WTC11 (cell line): ENCODE measurements at places on chromosomes 6 and 20. TPM values are rescaled to one million over a fixed set of nuclear protein-coding genes. Genes with fewer than 3 reads are reported as not detected.

PPP1R14C gene
- 0.66 to 1.1 TPM (median 0.80 TPM) in 3 replicates for total RNA-seq

DNA sequence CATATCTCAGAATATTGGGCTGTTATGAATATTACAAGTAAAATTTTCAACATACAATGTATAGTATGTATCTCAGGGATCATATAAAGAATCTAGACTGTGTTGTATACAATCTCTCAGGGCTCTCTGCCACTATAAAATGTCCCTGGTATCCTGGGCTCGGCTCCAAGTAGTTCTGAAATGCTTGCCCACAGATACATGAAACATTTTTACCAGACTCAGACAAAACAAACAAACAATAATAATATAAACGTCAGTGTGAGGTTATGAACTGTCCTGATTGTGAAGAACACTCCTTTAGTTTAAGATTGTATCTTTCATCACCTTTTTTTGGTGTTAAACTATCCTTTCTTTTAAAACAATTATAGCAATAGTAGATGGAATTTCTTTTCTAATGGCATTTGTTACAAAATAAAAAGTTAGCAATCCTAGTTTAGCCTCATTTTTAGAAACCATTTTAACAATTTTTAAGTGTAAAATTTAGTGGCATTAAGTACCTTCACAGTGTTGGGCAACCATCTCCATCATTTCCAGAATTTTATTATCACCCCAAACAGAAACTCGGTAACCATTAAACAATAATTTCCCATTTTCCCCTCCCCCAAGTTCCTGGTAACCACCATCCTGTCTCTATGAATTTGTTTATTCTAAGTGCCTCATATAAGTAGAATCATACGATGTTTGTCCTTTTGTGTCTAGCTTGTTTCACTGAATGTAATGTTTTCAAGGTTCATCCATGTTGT is 17.4 kb upstream of the LY86 start:
- 0 out of 2 replicates have a peak, but pooled peaks cover 3% of the 10 kb centered on the region for H3K36me3 ChIP-seq
- no peak overlapping the region for H3K27ac ChIP-seq
- H3K27me3 ChIP-seq, result peaks cover 4% of the 10 kb centered on the region; the same call in 1 of the 2 replicates
- DNase-seq, result no peak

GRCh38 chr6:100657678-100658330 is 193.1 kb upstream of the SIM1 start:
- DNase-seq, result no peak
- peaks cover 4% of the 10 kb centered on the region for H3K36me3 ChIP-seq
- peaks cover 18% of the 10 kb centered on the region for H3K4me1 ChIP-seq
- H3K4me3 ChIP-seq, result no peak overlapping the region
- H3K27ac ChIP-seq, result peak overlapping the region; percentile 63; the same call in 1 of the 2 replicates

DNA sequence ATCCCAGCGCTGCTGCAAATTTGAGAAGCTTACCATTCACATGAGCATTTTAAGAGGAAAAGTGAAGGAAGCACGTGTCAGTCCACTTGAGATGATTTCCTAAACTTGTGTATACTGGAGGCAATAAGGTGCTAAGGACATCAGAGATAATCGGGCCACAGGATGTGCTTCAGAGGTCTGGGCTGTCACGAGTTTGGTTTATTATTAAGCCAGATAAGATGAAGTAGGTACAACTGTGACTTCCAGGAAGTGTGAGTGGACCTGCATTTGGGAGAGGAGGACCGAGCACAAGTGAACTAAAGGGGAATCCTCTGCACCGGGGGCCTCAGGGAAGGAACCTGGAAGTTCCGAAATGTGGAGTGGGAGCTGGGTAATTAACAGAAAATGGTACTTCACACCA is 1.4 kb downstream of the SAMD5 start:
- H3K27ac ChIP-seq, result no peak overlapping the region
- H3K4me3 ChIP-seq, result peak overlapping the region; percentile 70
- peaks cover 11% of the 10 kb centered on the region for H3K4me1 ChIP-seq
- H3K36me3 ChIP-seq, result no peaks in the 10 kb centered on the region
- no peak for DNase-seq

- no peak for DNase-seq
- no peak overlapping the region for H3K27ac ChIP-seq
Measured at GRCh38 chr6:2103765-2104523, 141.5 kb downstream of the GMDS start.

COX4I2 gene
- 0.44 TPM in 1 of 3 replicates, not detected in the others for total RNA-seq

DNA sequence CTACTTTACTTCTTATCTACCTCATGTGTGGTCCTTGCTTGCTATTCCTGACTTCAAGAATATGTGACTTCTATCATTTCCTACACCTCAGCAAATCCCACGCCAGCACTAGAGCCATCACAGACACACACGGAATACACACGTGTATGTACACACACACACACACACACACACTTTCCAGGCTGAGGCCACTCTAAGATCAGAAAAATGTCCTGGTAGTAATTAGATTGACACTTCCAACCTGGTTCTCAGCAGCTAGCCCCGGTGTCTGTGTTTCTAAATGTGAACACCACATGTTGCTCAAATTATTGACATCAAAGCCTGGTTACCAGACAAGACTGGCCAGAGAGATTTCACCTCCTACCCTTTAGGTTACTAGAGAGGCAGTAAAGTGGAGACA is 54.1 kb upstream of the SASH1 start:
- H3K27ac ChIP-seq, result no peak overlapping the region
- no peak overlapping the region for H3K4me3 ChIP-seq
- no peaks in the 10 kb centered on the region for H3K27me3 ChIP-seq
- H3K4me1 ChIP-seq, result peaks cover 8% of the 10 kb centered on the region

DNA sequence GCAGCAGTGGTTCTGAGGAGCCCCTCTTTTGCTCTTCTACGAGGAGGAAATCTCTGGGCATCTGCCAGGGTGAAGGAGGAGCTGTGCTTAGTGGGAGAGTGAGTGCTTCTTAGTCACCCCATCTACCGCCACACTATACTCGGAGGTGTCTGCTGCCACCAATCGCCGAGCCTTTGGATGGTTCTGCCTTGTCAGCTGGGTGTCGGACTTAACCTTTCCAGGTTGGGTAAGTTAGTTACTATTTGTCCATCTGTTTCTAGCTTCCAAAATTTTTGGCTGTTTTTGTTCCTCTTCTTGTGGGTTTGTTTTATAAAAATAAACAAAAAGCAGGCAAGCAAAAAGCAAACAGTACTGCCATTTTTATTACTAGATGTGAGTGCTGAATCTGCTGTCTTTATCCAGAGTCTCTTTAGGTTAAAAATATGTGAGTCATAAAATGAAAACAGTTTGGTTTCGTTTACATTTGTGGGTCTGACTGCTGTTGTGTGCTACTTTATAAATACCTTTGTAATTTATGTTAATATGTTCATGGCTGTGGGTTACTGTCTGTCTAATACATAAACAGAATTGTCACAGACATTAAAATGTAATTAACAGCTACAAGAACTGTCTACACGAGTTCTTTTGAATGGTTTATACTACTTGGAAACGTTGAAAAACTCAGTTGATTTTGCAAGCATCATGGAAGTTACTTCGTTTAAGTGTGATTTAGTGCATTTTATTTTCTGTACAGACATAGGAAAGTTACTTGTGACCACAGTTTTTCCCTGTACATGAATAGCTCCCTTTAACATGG is 89.2 kb downstream of the ARID1B start:
- no peak for DNase-seq
- peaks cover 88% of the 10 kb centered on the region for H3K4me1 ChIP-seq

PDCD2 gene
- 112 to 132 TPM (median 113 TPM) in 3 replicates for total RNA-seq

DNA sequence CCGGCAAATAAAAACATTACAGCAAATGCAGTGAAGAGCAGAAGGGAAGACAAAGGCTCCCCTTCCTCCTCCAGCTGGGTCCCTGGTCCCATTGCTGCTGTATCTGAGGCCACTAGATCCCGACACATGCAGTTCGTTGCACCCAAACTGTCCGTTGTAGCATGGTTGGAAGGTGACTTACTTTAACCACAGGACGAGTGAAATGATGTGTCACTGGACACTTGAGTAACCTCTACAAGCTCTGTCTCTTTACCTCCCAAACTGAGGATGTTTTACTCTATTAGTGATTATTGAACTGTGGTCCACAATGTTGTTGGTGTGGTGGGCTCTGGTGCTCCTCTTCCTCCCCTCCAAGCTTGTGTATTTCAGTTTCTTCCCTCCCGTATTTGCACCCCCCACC is 46.2 kb upstream of the ARMH2 start:
- H3K4me1 ChIP-seq, result peaks cover 6% of the 10 kb centered on the region; the same call in 1 of the 2 replicates
- peaks cover 21% of the 10 kb centered on the region for H3K36me3 ChIP-seq
- no peaks in the 10 kb centered on the region for H3K27me3 ChIP-seq
- no peak for DNase-seq
- no peak overlapping the region for H3K27ac ChIP-seq

- no peak for DNase-seq
- H3K27me3 ChIP-seq, result no peaks in the 10 kb centered on the region
- H3K4me3 ChIP-seq, result no peak overlapping the region
- H3K27ac ChIP-seq, result no peak overlapping the region
- H3K4me1 ChIP-seq, result peaks cover 13% of the 10 kb centered on the region
Measured at GRCh38 chr20:6708010-6708409, 59.5 kb upstream of the BMP2 start.

- no peak overlapping the region for H3K4me3 ChIP-seq
- H3K4me1 ChIP-seq, result peaks cover 22% of the 10 kb centered on the region
Measured at GRCh38 chr20:20022498-20022897, 5.3 kb downstream of the NAA20 start.

WFDC5 gene
- not detected in 3 replicates for total RNA-seq

DNA sequence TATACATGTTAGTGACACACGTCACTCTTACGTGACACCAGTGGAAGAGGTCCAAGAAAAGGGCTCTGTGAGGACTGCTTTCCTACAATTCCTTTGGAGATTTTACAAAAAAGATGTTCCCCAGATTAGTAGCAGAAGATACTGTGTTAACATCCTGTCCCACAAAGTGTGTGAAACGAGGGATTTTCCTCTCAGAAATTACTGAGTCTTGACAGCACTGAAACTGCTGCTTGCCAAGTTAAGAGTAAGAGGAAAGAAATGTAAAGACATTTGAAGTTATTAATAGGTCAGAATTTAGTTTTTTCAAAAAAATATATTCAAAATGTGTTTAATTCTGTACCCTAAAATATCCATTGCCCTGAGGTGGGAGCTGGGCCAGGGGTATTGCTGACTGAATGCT is 58.8 kb upstream of the MAP7 start:
- peaks cover 54% of the 10 kb centered on the region for H3K4me1 ChIP-seq
- peak overlapping the region; percentile 35; the same call in 1 of the 2 replicates for H3K27ac ChIP-seq
- no peak overlapping the region for H3K4me3 ChIP-seq
- H3K27me3 ChIP-seq, result no peaks in the 10 kb centered on the region
- H3K36me3 ChIP-seq, result no peaks in the 10 kb centered on the region
- no peak for DNase-seq

- H3K4me1 ChIP-seq, result no peaks in the 10 kb centered on the region
- H3K4me3 ChIP-seq, result no peak overlapping the region
- no peak overlapping the region for H3K27ac ChIP-seq
- no peaks in the 10 kb centered on the region for H3K27me3 ChIP-seq
- H3K36me3 ChIP-seq, result peaks cover 42% of the 10 kb centered on the region
Measured at GRCh38 chr6:56638760-56639159, 3.9 kb downstream of the DST start.

XKR7 gene
- total RNA-seq, result 2.3 to 2.6 TPM (median 2.5 TPM) in 3 replicates

TRIM26 gene
- 27.7 to 33.0 TPM (median 30.5 TPM) in 3 replicates for total RNA-seq

PAX1 gene
- total RNA-seq, result not detected in 3 replicates

DNA sequence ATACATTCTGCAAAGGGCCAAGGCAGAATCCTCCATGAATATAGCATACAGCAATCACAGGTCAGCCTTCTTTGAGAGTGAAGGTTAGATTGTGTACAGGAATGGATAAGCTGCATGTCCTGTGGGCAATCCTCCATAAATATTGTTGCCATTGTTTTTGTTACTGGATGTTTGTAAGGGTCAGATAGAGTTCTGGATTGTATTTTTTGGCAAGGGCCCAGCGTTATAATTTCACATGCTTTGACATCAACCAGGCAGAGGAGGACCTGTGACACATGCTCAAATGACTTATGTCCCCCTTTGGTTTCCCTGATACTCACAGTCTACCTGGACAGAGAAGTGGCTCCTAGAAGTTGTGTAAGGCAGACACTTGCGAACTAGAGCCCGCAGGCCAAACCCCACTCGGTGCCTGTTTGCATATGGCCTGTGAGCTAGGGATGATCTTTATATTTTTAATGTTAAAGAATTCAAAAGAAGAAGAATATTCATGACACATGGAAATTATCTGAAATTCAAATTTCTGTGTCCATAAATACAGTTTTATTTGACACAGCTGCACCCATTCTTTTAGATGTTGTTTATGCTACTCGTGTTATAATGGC is 5.4 kb downstream of the LY86 start:
- peaks cover 3% of the 10 kb centered on the region; the same call in 1 of the 2 replicates for H3K27me3 ChIP-seq
- H3K27ac ChIP-seq, result no peak overlapping the region
- peaks cover 13% of the 10 kb centered on the region for H3K4me1 ChIP-seq
- H3K36me3 ChIP-seq, result no peaks in the 10 kb centered on the region
- H3K4me3 ChIP-seq, result no peak overlapping the region

DNA sequence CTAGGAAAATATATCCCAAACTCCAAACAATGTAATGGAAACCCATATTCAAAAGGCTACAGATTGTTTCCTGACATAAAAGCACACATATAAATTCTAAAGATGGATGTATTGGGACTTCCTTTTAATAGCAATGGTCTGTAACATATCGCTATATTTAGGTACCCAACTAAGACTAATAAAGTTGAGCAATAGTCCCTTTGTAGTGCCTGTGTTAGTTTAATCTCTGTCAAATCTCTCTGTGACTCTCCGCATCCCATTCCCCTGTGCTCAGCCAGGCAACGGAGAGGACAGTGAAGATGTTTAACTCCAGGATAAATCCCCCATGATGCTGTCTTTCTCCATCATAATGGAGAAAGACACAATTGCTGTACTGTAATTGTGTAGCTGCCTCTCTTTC is 19.0 kb downstream of the RCAN2 start:
- H3K4me1 ChIP-seq, result peaks cover 35% of the 10 kb centered on the region
- no peak overlapping the region for H3K27ac ChIP-seq
- H3K4me3 ChIP-seq, result no peak overlapping the region
- peaks cover 17% of the 10 kb centered on the region for H3K36me3 ChIP-seq
- DNase-seq, result no peak

MAK gene
- total RNA-seq, result 0.07 to 0.21 TPM (median 0.16 TPM) in 3 replicates

DNA sequence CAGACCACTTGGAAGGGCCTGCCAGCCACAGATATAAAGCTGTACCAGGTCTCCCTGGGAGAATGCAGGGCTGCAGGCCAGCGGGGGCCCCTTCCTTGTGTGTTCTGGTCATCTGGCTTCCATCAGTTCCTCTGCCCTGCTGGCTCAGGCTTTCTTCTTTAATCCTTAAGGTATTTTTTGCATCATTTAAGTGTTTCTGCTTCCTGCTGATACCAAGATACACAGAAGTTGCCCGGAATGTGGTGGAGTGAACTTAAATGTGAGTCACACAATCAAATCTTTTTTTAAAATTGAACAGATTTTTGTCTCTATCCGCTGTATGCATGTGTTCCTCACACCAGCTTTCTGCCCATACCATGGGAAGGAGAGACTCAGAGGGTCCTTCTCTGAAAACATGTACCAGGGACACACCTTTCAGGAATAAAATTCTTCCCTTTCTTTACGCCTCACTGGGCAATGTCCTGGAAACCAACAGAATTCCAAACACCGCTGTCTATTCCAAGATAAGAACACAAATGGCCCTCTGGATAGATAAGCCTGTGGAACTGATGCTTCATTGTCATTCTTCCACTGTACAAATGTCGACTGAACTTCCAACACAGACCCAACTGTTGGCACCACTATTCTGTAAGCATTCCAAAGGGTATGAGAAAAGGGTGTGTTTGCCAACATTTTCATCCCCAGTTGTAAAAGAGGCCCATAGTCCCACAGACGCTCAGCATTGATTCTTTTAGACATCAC is 206.2 kb upstream of the MYLIP start:
- peaks cover 7% of the 10 kb centered on the region; the same call in 1 of the 2 replicates for H3K36me3 ChIP-seq
- DNase-seq, result no peak
- H3K4me1 ChIP-seq, result peaks cover 10% of the 10 kb centered on the region
- no peaks in the 10 kb centered on the region; the same call in 1 of the 2 replicates for H3K27me3 ChIP-seq
